Gastrocnemius medialis (tissue), 4 donors: ENCODE measurements at places on chromosomes 7 and 10.

DNA sequence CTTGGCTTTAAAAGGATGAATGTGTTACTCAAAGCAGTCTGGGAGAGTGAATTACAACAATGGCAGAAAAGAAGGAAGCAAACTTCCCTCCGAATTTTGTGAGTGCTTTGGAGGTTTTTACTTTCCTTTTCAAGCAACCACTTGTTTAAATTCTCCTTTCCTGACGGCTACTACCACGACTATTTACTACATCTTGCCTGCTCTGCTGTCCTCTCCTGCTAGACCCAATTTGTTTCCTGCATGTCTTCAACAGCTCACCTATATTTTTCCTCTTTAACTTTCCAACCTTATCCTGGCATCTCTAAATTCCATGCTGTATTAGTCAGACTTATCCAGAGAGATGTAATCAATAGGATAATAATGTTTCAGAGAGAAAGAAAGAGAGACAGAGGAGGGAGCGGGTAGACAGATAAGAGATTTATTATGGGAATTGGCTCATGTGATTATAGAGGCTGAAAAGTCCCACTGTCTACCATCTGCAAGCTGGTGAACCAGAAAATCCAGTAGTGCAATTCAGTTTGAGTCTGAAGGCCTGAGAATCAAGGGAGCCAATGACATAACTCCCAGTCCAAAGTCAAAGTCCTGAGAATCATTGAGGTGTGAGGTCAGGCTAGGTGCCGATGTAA is 42.8 kb upstream of the SLC13A1 start:
- no peak for DNase-seq

DNA sequence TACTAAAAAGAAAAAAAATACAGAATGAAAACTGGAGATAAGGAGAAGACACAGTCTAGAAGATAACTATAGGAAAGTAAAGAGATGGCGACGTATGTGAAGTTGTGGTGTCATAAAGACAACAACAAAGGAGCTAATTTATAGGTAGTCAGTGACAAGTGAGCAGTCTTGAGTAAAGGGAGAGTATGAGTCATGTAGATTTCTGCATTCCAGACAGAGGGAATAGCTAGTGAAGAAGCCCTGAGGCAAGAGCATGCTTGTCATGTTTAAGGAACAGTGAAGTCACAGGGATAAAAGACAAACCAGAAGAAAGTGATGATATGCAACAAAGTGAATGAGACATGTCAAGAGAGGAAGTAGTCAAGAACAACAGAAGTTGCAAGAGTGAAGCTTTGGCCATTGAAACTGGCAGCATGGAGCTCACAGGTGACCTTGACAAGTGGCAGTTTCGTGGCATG is 2.3 kb upstream of the MIOS start:
- no peak for DNase-seq

GRCh38 chr7:115634633-115635032 is 395.9 kb downstream of the TFEC start:
- no peak for DNase-seq

DNA sequence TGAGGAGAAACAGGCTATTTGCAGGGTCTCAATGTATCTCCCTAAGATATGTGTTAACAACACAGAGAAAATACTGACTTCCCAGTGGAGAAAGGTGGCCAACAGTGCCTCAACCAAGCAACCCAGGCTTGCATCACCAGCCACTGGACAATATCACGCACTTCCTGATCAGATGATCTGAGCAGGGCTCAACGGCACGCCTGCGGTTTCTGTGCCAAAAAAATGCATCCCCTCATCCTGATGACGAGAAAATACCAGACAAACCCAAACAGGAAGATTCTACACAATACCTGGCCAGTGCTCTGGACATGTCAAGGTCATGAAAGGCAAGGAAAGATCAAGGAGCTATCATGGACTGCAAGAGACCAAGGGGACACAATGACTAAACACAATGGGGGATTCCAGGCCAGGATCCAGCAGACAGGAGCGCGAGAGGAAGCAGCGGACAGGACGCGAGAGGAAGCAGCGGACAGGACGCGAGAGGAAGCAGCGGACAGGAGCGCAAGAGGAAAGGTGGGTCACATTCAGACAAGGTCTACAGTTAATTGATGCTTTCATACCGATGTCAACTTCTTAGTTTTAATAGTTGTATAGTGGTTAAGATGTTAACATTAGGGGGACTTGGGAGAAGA is 51.1 kb downstream of the GNA12 start:
- DNase-seq: no peak

GRCh38 chr10:103854686-103855391 is 537 bp downstream of the SH3PXD2A start:
- DNase-seq: no peak

- no peak for DNase-seq
Measured at GRCh38 chr7:134907639-134908038, 78.7 kb upstream of the AGBL3 start.

DNA sequence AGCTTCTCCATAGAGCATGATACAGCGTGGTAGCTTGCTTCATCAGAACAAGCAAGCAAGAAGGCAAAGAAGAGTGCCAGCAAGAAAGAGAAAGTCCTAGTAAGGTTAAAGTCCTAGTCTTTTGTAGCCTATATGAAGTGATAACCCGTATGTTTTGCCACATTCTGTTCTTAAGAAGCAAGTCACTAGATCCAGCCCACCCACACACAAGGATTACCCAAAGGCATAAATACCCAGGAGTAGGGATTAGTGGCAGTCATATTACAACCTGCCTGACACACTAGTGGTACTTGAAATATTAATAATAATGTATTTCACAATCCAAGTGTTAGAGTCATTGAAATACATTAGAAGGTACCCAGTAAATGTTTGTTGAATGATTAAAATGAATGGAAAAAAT is 285.5 kb downstream of the HPSE2 start:
- no peak for DNase-seq

- peak; percentile 55 for DNase-seq
Measured at GRCh38 chr7:90211391-90212148, at the start of gene STEAP2. TSS of gene STEAP2 (plus strand) at chr7:90211740. CDS start at chr7:90225083, 13,343 bp downstream.

DNA sequence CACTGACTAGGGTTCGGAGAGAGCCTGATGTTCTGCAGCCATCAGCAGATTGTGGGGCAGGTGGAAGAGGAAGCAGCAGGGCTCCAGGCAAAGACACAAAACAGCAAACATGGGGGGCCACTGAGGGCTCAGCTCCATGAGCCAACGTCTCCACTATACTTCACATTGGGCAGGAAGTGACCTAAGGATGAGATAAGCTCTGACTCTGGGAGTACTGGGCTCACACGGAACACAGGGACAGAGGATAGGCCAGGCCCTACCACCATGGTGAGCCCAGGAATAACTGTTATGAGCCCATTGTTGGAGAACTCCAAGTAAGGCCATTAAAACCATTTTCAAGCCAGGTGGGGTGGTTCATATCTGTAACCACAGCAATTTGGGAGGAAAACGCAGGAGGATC is 14.9 kb upstream of the MRPS24 start:
- no peak for DNase-seq

GRCh38 chr7:55657654-55658053 is 85.4 kb upstream of the VOPP1 start:
- no peak for DNase-seq

DNA sequence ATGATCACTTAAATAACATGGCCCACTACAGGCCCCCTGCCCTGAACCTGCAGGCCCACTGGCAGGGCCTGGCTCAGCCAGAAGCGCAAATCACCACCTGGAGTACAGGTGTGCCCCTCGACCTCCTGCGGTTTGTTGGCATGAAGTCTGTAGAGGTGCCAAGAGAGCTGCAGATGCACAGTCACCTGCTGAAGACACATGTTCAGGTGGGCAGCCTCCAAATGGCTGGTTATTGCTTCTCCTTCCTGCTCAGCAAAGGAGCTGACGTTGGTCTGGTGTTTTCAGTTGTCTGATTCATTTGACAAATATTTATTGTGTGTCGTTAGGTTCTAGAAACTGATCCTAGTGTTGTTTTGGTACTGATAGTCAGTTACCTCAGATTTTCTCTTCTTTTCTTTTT is 29.0 kb downstream of the DHTKD1 start:
- DNase-seq: no peak

DNA sequence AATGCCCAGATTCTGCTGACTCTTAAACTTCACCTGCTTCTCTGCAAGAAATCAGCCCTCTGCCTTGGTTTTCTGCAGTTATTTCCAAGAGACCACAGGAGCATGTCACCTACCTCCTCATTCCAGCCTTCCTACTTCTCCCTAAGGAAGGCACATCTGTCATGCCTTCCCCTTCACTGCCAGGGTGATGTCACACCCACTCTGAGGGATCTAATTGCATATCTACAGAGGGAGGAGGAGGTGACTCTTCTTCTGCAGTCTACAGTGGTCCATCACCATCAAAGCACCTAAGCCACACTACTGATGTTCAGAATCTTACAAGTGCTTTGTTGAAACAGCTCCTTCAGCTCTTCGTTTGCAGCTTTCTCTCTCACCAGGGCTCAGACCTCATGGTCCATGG is 275.5 kb downstream of the FGFR2 start:
- DNase-seq: no peak

GRCh38 chr7:155129186-155129585 is 59.1 kb downstream of the HTR5A start:
- no peak for DNase-seq

- no peak for DNase-seq
Measured at GRCh38 chr7:134720091-134720935, 59.1 kb upstream of the CALD1 start.

DNA sequence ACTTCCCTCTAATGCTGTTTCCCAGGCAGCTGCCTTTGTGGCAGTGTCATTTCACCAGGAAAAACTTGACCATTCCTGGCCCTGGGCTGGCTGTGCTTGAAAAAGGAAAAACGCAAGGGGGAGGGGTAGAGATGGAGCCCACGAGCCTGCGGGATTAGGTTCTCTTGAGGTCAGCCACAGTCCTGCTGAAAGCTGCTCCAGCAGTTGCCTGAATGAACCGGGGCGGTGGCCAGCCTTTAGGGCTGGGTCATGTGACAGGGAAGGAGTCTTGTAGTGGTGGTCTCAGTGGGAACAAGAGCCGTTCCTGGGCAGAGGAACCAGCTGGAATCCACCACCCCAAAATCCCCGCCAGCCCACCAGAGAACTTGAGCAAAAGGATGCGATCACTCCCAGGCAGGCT is 51.2 kb upstream of the LRRC4 start:
- no peak for DNase-seq

- DNase-seq: no peak
Measured at GRCh38 chr10:69088801-69089501, 1.0 kb downstream of the SRGN start.

DNA sequence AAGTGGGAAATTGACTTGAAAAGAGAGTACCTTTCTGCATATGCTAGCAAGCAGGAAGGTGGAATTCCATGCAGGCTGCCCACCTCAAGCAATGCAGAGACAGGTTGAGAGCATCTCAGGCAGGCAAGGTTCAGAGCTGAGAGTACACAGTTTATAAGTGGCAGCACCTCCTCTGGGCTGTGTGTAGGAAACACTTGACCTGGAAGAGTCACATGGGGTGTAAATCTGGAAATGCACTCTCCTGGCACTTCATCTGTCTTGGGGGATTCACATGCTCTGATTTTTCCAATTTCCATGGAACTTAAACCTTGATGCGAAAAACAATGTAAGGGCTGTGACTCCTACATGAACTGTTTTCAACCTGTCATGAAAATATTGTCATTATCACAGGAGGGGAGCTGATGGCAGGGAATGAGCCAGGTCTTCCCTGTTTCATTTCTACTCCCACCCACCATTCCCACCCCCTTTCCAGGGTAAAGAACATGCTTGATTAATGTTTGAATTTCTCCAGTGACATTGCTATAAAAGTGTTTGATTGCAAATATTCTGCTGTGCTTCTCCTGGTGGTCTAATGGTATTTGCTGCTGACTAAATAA is 328.3 kb downstream of the BICC1 start:
- no peak for DNase-seq

GRCh38 chr10:103872137-103872931 is 17.0 kb upstream of the SH3PXD2A start:
- no peak for DNase-seq

- DNase-seq: no peak
Measured at GRCh38 chr10:122461729-122462532, 578 bp downstream of the HTRA1 start.

- DNase-seq: no peak
Measured at GRCh38 chr7:91357901-91358300, 93.7 kb downstream of the FZD1 start.

DNA sequence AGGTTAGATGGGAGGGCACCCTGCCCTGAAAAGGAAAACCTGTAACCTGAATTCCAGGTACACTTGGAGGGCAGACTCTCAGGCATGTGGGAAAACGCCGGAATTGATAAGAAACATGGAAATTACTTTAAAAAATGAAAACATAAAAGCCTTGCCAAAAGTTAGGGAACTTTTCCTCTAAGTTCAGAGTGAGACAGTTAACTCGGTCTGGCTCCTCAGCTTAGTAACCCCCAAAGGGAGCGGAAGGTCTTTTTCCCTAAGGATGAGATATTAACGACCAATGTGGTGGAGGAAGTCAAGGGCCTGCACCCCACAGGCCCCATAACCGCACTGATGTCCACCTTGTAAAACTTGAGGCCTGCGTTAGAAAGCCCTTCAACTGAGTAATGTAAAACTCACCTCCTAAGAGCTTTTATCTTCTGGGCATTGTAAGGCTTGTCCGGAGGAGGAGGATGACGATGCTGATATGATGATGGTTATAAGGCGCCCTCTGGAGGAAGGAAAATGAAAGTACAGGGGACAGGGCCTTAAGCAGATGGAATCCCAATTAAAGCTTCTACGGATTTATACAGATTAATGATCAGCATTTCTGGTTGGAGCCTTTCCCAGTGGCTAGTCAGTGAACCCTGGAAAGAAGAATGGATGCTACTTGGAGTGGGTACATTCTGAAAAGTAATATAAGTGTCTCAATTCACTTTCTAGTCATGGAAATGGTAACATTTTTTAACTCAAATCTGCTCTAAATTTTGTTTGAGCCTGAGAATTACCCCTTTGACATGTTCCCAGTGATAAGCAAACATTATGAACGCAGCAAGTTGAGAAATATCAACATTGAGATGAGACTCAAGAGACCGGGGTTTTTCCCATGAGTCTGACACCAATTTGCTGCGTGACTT is 694 bp downstream of the COL1A2 start:
- DNase-seq: peak; percentile 39

DNA sequence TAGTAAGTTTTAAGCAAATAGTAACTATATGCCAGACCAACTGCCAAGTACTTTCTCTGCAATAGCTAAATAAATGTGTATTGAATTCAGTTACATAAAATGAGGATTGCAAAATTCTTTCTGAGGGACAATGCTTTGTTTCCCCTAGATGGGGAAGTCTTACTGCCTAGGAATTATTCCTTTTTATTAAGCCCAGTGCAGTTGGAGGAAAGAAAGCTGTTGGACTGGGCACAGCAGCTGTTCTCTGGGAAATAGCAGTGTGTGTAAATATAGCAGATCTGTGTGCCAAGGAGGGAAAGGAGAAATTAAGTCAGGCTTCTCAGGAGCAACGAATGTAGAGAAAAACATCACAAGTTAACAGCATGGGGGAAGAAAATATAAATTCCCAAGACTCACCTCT is 77.1 kb downstream of the SEC23IP start:
- no peak for DNase-seq

- peak; percentile 65 for DNase-seq
Measured at GRCh38 chr10:97542169-97543024, 30.2 kb upstream of the ANKRD2 start.

GRCh38 chr10:69468751-69469089 is 17.5 kb downstream of the TSPAN15 start:
- no peak for DNase-seq
